Keratinocyte (primary cell): ENCODE measurements at places on chromosomes 7 and 10. TPM values are rescaled to one million over a fixed set of nuclear protein-coding genes. Genes with fewer than 3 reads are reported as not detected.

Gene IRF5
- 0.78 to 1.5 TPM (median 0.88 TPM) in 3 replicates for polyA plus RNA-seq

DNA sequence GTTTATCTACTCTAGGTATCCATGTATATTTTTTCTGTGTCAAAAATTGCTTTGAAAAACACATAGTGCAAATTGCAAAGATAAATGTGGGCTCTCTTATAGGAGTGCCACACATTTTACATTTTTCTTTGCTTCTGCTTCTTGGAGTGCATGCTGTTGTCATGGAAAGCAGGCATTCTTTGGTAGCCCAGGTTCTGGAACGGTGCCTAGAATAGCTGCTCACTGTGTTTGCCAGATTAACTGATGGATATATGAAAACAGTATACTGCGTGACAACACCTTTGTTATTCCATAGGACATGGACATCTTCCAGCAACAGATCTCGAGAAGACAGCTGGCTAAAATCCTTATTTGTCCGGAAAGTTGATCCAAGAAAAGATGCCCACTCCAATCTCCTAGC is 13.4 kb downstream of the NIPSNAP2 start:
- H3K27ac ChIP-seq, result no peak overlapping the region
- H3K4me1 ChIP-seq, result no peaks in the 10 kb centered on the region
- DNase-seq, result no peak
- no peaks in the 10 kb centered on the region for H3K27me3 ChIP-seq
- H3K4me3 ChIP-seq, result no peak overlapping the region

GRCh38 chr7:67470256-67470751 is 473.7 kb downstream of the TYW1 start:
- no peak for DNase-seq
- H3K36me3 ChIP-seq, result no peaks in the 10 kb centered on the region
- H3K4me3 ChIP-seq, result no peak overlapping the region
- H3K4me1 ChIP-seq, result no peaks in the 10 kb centered on the region
- H3K27ac ChIP-seq, result no peak overlapping the region

GRCh38 chr10:32332299-32332750 is 14.6 kb downstream of the EPC1 start:
- no peak for DNase-seq
- peaks cover 1% of the 10 kb centered on the region for H3K36me3 ChIP-seq
- H3K4me3 ChIP-seq, result no peak overlapping the region
- H3K27me3 ChIP-seq, result no peaks in the 10 kb centered on the region
- H3K4me1 ChIP-seq, result peaks cover 6% of the 10 kb centered on the region

DNA sequence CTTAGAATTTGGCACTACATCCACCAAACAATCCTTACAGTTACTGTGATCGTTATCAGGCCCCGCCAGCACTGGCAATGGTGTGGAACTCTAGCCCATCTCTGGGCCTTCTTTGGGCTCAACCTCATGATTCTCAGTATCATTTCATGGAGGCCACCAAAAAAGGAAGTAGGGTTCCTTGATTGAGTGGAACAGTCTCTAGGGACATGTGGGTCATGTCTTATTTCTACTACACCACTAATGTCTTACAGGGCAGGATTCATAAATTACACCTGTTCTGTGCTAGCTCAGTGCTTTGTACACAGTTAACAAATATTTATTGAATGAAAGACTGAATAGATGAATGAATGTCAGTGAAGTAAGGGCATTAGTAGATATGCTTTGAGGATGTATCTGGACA is 53.9 kb downstream of the AP3M1 start:
- no peak overlapping the region for H3K4me3 ChIP-seq
- no peak overlapping the region for H3K27ac ChIP-seq
- H3K27me3 ChIP-seq, result no peaks in the 10 kb centered on the region
